ENCODE measurements at places on chromosomes 3 and 15.
A peak's percentile ranks its signal among the peaks of the same experiment; 100 is the strongest.

DNA sequence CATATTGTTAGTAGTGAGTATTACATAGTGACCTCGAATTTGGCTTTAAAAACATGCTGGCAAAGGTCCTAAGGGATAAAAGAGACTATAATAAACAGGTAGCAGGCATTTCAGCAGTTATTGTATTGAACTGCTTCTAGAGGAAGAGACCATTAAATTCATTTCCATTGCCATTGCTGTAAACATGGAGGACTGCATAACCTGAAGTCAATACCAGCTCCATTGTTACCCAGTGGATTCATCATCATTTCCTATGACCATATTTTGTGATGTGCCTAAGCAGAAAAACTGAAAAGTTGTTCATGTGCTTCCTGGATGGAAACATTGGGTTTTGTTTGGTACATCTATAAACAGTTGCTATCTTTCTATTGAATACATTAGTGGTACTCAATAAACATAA lies 482.5 kb upstream of the UBE2E2 start:
- no peak for DNase-seq

GRCh38 chr3:141243271-141243707 lies 11.7 kb downstream of the PXYLP1 start:
- DNase-seq: peak; percentile 70

DNA sequence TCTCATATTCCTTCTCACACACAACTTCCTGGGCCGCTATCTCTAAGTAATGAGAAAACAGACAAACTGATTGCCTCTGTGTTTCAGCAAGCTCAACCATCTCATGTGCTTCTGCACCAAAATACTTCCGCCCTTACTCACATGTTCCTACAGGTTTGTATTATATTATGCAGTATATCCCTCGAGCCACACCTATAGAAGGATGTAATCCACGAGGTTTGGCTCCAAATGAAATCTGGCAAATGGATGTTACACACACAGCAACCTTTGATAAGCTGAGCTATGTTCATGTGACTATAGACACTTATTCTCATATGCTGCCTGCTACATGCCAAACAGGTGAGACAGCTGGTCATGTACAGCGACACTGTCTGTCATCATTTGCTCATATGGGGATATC lies 22.6 kb downstream of the CCRL2 start:
- DNase-seq: no peak

- no peak for DNase-seq
Observed at GRCh38 chr15:68427963-68428362, 4.0 kb downstream of the ITGA11 start.

GRCh38 chr3:9870978-9871377 lies 9.1 kb downstream of the CIDEC start:
- no peak for DNase-seq

GRCh38 chr3:126461450-126462070 lies 14.1 kb downstream of the ZXDC start:
- no peak for DNase-seq

DNA sequence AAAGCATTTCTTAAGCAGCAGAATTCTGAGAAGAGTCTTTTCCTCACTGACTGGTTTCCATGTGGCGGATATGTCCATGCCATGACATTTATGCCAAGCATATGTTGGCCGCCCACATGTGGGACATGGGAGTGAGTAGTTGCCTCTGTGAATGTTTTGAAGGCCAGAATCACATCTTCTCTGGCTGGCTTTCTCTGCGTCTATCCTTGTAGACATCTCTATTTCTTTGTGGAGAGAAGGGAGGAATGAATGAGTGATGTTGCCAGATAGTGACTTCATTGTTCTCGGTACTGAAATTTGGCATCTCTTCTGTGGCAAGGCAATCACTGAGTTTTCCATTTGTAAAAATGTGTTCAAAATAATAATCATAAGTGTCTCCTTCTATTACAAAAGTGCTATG lies 316.0 kb downstream of the CLSTN2 start:
- no peak for DNase-seq

- DNase-seq: no peak
Observed at GRCh38 chr3:36842275-36842674, 77.9 kb upstream of the DCLK3 start.

- peak; percentile 8 for DNase-seq
Observed at GRCh38 chr3:54698054-54698453, 229.8 kb downstream of the LRTM1 start.

- DNase-seq: no peak
Observed at GRCh38 chr3:50338965-50339364, 1.7 kb downstream of the RASSF1 start.

GRCh38 chr3:28915741-28916500 lies 364.9 kb upstream of the RBMS3 start:
- DNase-seq: peak; percentile 40

GRCh38 chr3:8445861-8446260 lies 55.8 kb upstream of the LMCD1 start:
- no peak for DNase-seq

DNA sequence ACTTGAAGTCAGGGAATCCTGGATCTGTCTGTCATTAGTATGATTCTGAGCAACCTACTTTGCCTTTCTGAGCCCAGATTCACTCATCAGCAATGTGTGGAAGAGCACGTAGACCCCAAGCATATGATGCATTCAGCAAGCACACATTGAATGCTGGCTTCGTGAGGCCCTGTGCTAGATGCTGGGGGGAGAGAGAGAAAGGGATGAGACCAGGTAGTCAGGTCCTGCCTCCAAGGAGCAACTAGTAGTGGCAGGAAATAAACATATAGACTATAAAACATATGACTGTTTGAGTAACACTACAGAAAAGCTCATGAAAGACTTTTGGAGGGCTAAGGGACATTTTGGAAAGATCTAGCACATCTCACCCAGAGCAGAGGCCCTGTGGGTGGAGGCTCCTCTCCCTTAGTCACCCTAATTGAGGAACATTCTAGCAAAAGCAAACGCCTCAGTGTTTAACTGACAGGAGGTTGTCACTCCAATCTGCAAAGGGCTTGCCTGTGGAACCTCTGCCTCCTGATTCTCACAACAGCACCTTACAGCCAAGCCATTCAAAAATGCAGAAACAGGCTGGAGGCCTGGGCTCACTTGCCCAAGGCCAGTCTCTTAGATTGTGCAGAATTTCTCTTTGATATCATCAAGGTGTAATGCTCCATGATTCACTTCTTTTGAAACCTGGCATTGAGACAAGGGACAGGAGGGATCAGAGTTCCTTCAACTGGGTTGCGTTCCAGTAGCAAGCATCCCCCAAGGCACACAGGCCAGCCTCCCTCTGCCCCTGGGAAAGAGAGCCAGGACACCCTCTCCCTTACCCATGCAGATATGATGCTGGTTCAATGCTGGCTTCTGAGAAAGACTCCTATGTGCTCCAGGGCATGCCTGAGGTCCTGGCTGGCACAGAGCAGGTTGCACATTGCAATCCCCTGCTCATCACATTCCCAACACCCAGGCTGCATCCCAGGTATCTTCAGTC lies 26.1 kb downstream of the STARD5 start:
- no peak for DNase-seq

DNA sequence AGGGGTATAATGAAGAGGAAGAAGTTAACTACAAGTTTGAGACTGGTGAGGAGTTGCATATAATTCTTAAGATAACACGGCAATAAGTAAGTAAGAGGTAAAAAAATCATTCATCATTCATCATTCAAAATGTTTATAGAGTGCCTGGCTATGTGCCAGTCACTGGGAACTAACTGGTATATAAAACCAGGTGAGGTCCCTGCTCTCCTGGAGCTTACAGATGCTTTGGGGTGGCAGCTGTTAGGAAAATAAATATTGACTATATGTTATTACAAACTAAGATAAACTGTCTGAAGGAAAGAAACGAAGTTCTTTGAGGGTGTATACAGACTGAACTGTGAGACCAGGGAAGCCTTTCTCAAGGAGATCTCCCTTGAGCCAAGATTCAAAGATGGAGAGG lies 2.9 kb downstream of the CASR start:
- DNase-seq: peak; percentile 47

- DNase-seq: no peak
Observed at GRCh38 chr3:13634615-13635014, 85.7 kb downstream of the FBLN2 start.

- no peak for DNase-seq
Observed at GRCh38 chr15:95277266-95277665, 1045.9 kb downstream of the MCTP2 start.

DNA sequence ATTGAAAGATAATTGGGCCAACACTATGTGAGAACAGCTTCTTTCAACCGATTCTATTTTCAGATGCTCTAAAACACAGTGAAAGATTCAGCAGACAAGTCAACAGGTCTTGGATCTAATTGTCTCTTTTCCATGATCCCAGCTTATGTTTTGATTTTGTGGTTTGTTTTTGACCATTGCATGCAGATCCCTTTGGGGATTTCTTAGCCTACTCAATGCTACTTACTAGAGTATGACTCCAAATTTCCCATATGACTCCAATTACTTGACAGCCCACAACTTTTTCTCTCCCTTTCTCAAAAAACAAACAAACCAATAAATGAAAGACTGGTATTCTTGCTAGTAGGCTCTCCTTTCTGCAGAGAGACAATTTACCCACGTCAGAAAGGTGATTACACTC lies 67.1 kb downstream of the KCNH8 start:
- DNase-seq: no peak

- DNase-seq: no peak
Observed at GRCh38 chr3:39317571-39318169, 11.8 kb upstream of the CCR8 start.

DNA sequence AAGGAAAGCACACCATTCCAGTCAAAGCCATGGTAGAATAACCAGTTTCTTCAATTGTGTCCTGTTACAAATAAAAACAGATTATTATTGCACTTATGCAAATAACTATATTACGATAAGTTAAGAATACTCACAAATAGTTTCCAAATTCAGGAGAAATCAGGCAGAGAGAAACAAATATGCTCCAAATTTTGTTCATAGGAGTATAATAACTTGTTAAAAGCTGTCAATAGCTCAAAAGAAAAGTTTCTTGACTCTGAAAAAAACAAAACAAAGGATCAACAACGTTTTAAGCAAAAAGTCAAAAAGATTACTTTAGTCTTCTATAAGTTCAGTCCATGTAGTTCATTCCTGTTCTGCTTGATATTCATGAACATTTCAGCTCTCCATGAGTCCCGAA lies 59.7 kb upstream of the BDH1 start:
- no peak for DNase-seq

DNA sequence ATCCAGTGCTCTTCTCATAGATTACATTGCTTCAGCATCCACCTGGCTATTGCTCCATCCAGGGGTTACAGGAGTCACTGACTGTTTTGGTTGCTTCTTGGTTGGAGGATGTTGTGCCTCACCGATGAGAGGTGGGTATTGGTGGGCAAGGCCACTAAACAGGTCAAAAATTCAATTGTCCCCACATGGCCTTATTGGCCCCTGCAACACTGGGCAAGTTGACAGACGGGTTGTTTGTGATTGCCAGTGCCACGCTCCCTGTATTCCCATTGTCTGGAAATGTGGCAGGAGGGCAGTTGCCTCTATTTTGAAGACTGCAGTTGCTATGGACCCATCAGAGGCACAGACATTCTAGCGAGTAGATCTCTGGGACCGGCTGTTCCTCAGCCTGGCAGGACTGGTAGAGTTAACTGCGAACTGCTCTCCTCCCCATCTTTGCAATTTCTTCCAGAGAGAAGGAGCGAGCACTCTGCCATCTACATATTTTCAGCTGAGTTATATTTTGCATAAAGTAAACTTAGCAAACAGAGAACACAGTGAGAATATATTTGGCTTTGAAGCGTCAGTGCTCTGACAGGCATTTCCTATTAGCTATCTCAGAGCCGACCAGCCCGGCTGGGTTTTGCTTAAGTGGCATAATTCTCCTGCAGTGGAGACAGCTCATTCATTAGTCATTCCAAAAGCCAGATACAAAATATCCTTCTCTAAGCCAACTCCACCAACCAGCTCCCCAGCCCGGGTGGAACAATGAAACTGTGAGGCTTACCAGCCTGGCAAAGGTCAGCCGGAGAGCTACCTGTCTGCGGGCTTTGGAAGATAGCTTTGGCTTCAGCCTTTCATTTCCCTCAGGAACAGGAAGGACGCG lies 26.0 kb upstream of the MAGEF1 start:
- DNase-seq: no peak

DNA sequence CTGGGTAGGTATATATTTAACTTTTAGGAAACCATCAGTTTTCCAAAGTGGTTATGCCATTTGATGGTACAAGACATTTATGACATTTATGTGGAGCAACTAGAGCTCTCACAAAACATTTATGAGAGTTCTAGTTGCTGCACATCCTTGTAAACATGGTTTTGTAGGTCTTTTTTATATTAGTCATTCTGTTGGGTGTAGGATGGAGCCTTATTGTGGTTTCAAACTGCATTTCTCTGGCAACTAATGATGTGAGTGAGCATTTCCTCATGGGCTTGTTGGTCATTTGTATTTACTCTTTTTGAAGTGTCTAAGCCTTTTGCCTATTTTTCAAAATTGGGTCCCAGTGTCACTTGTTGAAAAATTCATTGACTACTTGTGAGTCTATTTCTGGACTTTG lies 45.7 kb upstream of the MGLL start:
- DNase-seq: no peak

DNA sequence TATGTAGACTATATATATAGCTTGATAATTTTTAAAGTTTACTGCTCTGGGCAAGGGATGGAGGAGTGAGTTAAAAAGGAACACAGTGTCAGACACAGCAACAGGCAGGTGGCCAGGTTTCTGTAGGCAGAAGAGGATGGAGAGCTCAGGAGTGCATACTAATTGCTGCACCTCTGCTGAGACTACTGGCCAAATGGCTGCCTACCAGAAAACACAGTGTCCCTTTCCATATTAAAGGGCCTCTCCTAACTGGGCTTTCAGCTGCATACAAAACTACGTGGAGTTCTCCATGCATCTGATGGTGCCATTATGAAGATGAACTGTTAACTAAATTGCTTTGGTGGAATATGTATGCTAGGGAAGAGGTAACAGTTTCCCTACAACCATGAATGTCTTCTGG lies 1.8 kb downstream of the ATP13A4 start:
- DNase-seq: no peak

- no peak for DNase-seq
Observed at GRCh38 chr3:66480666-66481065, 20.2 kb downstream of the LRIG1 start.

GRCh38 chr15:51550841-51551240 lies 71.7 kb downstream of the DMXL2 start:
- no peak for DNase-seq

- DNase-seq: no peak
Observed at GRCh38 chr3:59388555-59389270, 338.9 kb upstream of the CFAP20DC start.

DNA sequence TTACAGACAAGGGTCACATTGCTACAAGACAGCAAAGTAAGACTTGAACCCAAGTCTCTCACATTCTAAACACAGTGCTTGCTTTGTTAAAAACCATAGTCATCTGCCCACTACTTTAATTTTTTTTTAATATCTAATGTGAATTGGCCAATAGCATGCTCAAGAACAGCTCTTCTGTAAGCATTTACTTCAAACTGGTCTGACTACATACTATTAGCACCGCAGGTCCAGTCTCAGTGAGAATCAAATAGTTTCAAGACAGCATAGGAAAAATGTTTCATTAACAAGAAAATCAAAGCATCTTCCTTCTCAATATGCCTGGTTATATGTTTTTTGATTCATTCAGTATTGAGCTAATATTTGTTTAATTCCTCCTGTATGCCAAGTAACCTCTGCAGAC lies 419.9 kb downstream of the ERC2 start:
- no peak for DNase-seq

Data from NCI-H69 (cell line).